ENCODE measurements at places on chromosomes 5 and 9.
A peak's percentile ranks its signal among the peaks of the same experiment; 100 is the strongest.

GRCh38 chr5:131406975-131407638, 143.3 kb downstream of the CDC42SE2 start:
- no peak for DNase-seq

- no peak for DNase-seq
Observed at GRCh38 chr9:36922548-36922947, 111.5 kb downstream of the PAX5 start.

DNA sequence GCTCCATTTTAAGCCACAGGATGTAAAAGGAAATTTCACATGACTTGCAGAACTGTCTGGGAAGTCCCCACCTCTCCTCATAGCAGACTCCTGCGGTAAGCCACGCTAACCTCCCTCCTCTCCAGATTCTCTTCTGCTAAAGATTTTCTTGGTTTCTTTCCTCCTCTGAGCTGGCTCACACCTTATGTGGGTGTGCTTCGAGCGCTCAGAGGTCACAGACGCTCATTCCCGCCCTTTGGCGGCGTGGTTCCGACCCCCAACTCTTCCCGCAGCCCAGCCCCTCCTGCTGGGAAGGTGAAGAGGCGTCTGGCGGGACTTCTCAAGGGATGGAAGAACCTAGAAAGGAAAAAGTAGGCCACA, 32.9 kb upstream of the CDK20 start:
- no peak for DNase-seq

DNA sequence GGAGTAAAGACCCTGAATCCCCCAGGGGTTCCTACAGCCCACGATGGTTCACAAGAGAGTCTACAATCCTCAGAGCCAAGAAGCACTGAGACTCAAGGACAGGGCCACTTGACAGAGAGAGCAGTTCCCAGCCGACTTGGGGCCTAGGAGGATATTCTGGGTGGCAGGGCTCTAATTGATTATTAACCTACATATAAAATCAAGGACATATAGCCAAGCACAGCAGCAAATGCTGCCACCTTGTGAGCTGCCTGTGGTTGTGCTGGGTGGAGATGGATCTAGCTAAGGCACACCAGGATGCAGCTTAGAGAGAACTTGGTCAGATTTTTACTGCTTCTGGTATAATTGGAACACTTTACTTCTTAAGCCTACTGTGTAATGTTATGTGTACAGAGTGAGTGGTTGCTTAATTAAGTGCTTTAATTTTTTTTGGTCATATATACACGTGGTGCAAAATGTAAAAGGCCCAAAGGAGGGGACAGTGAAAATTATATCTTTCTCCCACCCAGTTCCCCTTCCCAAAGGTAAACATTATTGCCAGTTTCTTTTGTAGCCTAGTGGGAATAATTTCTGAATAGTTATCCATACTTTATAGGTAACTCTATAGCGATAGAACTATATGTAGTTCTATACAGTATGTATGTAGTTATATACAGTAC, 78.8 kb downstream of the F2RL2 start:
- DNase-seq = peak; percentile 8

DNA sequence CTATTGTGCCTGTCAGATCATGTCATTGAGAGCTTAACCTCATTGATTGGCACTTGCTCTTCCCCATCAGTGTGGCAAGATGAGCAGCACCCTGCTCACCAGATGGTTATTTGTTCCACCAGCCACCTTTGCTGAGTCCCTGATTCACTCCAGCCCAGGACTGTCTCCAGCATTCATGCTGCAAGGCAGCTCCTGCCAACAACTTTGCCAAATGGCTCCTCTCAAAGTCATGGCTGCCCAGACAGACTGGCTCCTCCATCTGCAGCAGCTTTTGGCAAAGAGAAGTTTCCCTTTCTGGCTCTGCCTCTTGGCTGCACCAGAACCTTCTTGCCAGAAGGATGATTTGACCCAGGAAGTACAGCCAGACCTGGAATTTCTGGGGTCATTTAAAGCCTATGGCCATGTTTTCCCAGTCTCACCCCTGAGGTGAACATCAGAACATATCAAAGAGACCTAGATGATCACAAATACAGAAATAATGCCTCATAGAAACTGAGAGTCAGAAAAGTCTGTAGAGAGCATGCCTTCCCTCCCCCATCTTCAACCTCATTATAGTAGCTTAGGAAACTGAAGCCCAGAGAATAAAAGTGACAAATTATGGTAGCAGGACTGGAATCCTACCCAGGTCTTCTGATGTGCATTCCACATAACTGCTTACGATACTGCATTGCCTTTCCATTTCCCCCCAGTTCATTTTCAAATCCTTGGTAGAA, 10.4 kb downstream of the PPP2R2B start:
- no peak for DNase-seq

- DNase-seq = no peak
Observed at GRCh38 chr5:62643556-62644451, 65.2 kb downstream of the LRRC70 start.

GRCh38 chr9:108275906-108276305, 579.9 kb downstream of the ACTL7B start:
- DNase-seq = no peak
